ENCODE measurements at places on chromosomes 3 and 15. TPM values are rescaled to one million over a fixed set of nuclear protein-coding genes. Genes with fewer than 3 reads are reported as not detected.

DNA sequence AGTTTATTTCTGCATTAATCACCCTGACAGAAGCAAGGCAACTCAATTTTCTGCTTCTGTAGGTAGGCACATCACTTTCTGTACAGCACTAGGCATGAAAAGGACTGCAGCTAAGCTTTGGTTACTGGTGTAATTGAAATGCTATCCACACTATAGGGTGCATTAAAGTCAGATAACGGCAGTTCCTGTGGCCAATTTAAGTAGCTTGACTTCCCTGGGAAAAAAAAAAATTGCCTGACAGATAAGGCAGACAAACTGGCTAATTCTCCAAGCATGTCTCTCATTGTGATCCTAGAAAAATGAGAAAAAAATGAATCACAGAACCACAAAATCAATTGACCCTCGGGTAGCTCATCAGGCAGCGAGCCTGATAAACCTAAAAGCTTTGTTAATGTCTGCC lies 151.4 kb downstream of the MEIS2 start:
- DNase-seq, result no peak

- DNase-seq, result no peak
These were observed 56.6 kb downstream of the CEP63 start for GRCh38 chr3:134542287-134542958.

- peak; percentile 20 for DNase-seq
These were observed 10.3 kb downstream of the TM4SF1 start for GRCh38 chr3:149366941-149367840.

DNA sequence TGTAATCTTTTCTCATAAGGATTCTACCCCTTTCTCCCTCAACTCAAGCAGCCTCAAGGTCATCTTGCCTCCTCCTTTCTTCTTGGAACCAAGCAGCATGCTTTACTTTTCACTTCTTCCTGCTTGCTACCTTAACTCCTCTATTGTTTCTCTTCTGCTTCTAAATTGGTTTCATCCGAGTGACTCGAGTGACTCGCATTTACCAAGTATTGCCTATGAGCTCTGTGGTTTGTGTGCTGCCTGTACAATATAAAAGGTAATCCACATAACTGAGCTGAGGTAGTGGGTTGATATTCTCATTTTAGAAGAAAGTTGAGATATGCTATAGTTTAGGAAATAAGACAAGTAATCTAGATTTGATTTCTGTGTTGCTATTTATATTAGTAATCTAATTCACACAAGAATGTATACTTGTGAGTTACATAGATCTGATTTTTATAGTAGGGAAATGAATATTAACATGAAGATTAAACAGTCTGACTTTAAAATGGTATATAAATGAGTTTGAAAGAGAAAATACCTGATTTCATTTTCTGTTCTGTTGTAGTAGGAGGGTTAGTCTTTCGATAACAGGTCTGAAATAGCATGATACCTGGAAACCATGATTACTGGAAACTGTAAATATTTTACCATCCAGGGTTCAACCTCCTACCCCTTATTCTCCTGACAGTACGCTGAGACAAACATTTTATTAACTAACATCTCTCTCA lies 5.5 kb downstream of the HHLA2 start:
- no peak for DNase-seq

GRCh38 chr15:33636958-33637357 lies 326.2 kb downstream of the RYR3 start:
- DNase-seq, result no peak

- no peak for DNase-seq
These were observed 13.5 kb upstream of the ZFYVE19 start for GRCh38 chr15:40793216-40793989.

DNA sequence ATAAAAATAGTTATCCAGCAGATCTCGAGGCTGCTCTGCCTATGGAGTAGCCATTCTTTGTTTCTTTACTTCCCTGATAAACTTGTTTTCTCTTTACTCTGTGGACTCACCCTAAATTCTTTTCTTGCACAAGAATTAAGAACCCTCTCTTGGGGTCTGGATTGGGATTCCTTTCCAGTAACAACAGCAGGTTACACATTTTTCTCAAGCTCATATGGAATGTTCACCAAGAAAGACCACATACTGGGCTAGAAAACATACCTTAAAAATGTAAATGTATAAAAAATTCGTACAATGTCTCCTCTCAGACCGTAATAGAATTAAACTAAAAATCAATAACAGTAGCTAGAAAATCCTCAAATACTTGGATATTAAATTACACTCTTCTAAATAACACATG lies 299.2 kb downstream of the CNTN3 start:
- no peak for DNase-seq

- no peak for DNase-seq
These were observed 79.0 kb upstream of the RASGRF1 start for GRCh38 chr15:79169526-79170133.

DNA sequence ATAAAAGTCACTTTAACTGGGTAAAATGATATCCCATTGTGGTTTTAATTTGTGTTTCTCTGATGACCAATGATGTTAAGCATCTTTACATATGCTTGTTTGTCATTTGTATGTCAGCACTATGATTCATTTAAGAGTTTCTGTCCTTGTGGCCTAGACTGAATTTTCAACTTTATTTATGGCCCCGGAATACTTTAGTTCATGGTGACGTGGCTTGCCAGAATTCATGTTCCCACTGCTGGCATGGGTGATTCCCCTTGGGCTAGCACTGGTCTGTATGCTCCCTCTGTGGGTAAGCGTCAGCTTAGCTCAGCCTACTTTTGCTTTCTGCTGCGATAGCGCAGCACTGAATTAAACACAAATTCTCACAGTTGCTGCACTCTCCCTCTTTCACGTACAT lies 436.3 kb upstream of the SGO1 start:
- DNase-seq, result no peak

DNA sequence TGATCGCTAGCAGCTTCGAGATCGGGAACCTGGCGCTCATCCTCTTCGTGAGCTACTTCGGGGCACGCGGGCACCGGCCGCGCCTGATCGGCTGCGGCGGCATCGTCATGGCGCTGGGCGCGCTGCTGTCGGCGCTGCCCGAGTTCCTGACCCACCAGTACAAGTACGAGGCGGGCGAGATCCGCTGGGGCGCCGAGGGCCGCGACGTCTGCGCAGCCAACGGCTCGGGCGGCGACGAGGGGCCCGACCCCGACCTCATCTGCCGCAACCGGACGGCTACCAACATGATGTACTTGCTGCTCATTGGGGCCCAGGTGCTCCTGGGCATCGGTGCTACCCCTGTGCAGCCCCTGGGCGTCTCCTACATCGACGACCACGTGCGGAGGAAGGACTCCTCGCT lies 62.5 kb downstream of the SLCO3A1 start:
- DNase-seq, result no peak

GRCh38 chr15:37100109-37100965 lies at the start of gene MEIS2:
MEIS2 (minus strand) TSS chr15:37100549; CDS start chr15:37099466, 1,083 bp downstream.
- no peak for DNase-seq

- DNase-seq, result no peak
These were observed 705.9 kb downstream of the PDCD6IP start for GRCh38 chr3:34504366-34504765.

DNA sequence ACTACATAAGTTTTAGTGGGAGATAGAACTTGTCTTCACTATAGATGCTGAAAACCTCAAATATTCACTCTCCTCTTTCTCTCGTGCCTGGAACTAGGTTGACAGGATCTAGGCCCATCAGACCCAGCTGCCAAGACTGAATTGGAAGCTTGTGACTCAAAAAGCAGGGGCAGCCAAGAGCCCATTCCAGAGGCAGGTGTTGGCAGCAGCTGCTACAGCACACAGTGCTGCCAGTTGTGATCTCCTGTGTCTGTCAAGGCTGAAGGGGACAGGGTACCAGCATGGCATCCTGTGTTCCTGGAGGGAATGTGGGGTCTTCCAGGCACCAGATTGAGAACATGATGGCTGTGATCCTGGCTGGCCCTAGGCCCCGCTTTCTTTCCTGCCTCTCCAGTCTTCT lies 92.5 kb upstream of the MB21D2 start:
- DNase-seq, result no peak

DNA sequence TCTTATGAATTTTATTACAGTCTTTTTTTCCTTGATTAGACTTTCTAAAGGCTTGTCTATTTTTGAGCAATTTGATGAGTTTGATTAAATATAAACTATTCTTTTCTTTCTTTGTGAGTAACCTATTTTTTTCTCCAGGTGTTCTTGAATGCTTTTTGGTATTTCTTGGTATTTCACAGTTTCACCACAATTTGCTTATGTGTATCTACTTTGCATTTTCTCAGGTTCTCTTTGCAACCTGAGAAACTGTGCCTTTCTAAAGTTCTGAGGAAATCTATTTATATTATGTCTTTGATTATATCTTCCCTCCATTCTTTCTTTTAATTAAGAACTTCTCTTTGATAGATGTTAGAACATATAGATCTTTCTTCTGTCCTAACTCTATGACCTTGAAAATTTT lies 117.1 kb upstream of the MLF1 start:
- no peak for DNase-seq

DNA sequence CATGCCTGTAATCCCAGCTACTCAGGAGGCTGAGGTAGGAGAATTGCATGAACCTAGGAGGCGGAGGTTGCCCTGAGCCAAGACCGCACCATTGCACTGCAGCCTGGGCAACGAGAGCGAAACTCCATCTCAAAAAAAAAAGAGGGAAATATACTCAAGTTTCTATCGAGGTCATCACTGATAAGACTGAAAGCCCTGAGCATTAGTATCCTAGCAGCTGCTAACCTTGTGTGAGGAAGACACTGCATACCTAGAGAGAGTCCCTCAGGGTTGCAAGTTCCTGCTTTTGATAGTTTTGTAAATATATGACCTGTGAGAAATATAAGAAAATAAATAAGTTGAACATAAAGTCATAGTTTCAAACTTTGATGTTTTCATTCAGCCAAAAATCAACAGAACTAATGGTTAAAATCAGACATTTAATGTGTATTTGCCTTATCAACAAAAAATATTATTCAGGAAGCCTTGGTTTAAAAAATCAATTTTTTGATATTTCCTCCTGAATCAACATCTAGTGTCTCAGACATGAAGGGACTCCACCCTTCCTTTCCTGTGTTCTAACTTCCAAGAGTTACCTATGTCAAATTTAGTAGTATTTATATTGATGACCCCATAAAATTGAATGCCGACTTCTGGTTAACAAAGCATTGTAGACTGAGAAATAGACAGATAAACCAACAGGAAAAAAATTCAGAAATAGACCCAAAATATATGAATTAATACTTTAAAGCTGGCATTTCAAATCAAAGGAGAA lies 19.8 kb upstream of the USP3 start:
- DNase-seq, result no peak

GRCh38 chr3:109396806-109397205 lies 59.5 kb upstream of the DPPA4 start:
- DNase-seq, result no peak

DNA sequence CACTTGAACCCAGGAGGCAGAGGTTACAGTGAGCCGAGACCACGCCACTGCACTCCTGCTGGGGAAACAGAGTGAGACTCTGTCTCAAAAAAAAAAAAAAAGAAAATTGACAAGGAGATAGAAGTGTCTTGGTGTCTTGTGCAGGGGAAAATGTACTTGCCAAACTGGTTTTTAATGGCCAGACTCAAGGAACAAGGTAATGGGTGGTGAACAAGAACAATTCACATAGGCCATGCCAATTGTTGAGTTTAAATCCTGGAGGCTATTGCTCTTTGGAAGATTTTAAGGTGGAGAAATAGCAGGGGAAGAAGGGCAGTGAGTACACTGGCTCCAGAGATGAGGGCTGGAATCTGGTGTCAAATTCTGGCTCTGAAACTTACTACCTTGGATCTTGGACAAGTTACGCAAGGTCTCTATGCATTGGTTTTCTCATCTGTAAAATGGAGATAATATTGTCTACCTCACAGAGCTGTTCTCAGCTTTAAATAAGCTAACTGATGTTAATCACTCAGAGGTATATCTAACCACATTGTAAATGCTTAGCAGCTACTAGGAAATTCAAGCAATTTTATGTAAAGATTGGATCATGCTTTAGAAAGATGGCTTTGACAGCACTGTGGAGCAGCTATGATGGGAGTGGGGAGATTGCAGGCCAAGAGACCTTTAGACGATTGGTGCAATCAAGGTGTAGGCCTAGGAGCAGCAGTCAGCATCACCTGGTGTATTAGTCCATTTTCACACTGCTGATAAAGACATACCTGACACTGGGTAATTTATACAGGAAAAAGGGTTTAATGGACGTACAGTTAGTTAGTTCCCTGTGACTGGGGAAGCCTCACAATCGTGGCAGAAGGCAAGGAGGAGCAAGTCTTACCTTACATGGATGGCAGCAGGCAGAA lies 78.3 kb downstream of the B3GALNT1 start:
- DNase-seq, result no peak

DNA sequence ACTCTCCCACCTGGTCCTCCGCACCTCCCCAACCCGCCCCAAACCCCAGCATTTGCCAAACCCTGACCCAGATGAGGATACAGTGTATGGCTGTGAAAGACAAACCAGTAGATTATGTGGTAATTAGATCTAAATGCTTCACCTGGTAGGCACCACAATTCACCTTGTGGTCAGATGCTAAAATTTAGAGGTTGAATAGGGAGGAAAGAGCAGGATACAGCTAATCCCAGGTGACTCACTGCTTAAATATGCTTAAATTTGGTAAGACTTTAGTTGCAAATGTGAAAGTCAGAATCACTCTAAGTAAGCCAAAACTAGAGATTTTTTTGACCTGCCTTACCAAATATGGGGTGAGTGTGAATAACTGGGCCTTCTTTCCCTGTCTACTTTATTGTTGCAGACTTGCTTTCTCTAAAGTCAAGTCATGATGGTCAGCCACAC lies 105.5 kb downstream of the MME start:
- DNase-seq, result no peak

- DNase-seq, result no peak
These were observed 254.3 kb downstream of the ZNF621 start for GRCh38 chr3:40779039-40779438.

- no peak for DNase-seq
These were observed 818.8 kb upstream of the LMCD1 start for GRCh38 chr3:7682822-7683229.

DNA sequence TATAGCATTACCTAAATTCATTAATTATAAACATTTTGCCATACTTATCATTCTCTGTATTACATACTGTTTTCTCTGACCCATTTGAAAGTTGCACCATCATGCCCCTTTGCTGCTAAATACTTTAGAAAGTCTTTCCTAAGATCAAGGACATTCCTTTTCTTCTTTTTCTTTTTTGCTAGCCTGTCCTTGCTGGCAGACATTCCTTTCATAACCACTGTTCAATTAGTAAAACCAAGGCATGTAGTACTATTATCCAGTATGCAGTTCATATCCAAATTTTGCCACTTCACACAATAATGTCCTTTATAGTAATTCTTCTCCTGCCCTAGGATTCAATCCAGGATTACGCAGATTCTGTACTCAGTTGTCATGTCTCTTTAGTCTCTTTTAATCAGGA lies 321.0 kb upstream of the C2CD4B start:
- DNase-seq, result no peak

Gene CHRNA5
- 4.6 TPM for total RNA-seq

Gene GOLGA8Q
- 1.6 TPM for total RNA-seq

Gene MESP2
- total RNA-seq, result not detected

Gene PRSS50
- total RNA-seq, result not detected

Gene PPP1R14D
- total RNA-seq, result not detected

Gene TMEM207
- not detected for total RNA-seq

Gene SERPINI1
- total RNA-seq, result 1.4 TPM

Gene RBM6
- 168 TPM for total RNA-seq

Gene HES1
- 2.5 TPM for total RNA-seq

Gene NOX5
- total RNA-seq, result 0.23 TPM

Gene LRCH3
- 25.0 TPM for total RNA-seq

Gene RLBP1
- not detected for total RNA-seq
